Activated CD4-positive, alpha-beta memory T cell treated with anti-CD3 and anti-CD28 coated beads for 36 hours (primary cell): ENCODE measurements at places on chromosomes 4 and X. TPM values are rescaled to one million over a fixed set of nuclear protein-coding genes. Genes with fewer than 3 reads are reported as not detected.

Gene CLDN22
- total RNA-seq, result not detected

Gene GATA1
- total RNA-seq, result not detected

Gene PNCK
- total RNA-seq, result 0.36 TPM

Gene SORBS2
- not detected for total RNA-seq

DNA sequence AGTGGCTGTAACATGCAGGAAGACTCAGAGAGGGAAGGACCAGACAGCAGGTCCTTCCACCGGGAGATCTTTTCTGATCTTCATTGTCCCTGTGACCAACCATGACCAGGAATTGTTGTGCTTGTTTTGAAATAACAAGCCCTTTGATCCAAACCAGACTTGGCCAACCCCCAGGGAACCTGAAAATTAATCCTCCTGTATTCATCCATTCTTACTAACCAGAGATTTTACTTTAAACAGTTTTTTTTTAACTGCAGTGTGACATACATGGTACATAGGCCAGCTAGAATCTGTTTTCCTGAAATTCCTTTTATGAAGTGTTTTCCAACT is 4.0 kb downstream of the WFS1 start:
- no peak for DNase-seq
- no peaks in the 10 kb centered on the region for H3K36me3 ChIP-seq
- peaks cover 3% of the 10 kb centered on the region for H3K27me3 ChIP-seq
- H3K4me1 ChIP-seq, result peaks cover 13% of the 10 kb centered on the region
- H3K27ac ChIP-seq, result no peak overlapping the region
- no peak overlapping the region for H3K4me3 ChIP-seq

Gene OPN1LW
- total RNA-seq, result not detected
